Kasumi-1 (cell line): ENCODE measurements at places on chromosomes 12 and 14.

GRCh38 chr14:26078561-26078960 lies 519.3 kb downstream of the NOVA1 start:
- DNase-seq = no peak

DNA sequence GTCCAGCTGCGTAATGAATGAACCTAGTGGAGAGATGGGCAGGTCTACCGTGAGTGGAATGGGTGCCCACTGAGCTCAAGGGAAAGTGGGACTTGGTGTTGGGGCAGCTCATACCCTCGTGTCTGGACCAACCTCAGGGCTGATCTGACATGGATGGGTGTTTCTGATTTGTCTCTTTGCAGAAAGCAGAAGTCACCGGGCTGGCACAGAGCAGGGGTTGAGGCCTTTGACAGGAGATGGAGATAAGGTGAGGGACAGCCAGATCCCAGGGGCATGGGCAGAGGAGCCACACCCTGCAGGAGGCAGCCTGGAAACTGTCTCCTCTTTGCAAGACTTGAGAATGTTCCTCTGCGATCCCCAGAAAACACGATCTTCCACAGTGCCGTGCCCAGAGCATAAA lies 20.9 kb upstream of the PPP1CC start:
- no peak for DNase-seq

- no peak for DNase-seq
These were observed 444.8 kb downstream of the RGS6 start for GRCh38 chr14:72377016-72377415.

GRCh38 chr14:63854330-63854729 lies 1.5 kb downstream of the SYNE2 start:
- no peak for DNase-seq

DNA sequence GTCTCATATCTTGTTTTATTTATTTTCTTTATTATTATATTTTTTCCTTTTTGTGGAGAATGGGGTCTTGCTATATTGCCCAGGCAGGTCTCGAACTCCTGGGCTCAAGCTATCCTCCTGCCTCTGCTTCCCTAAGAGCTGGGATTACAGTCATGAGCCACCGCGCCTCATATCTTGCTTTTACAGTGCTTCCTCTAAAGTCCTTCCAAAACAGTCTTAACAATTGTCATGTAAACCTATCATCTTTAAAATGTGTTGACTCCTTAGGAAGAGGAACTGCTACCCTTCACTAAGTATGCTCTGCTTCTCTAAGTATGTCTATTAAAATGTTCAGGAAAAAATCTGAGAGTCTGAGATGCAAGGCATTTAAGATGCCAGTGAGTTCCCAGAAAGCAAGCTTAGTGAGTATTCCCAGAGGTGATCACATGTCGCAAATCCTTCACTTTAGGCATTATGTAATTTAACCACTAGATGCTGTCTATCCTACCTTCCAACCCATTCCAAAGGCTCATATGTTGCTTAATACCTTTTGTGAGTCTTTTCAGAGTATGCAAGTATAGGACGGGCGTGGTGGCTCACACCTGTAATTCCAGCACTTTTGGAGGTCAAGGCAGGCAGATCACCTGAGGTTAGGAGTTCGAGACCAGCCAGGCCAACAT lies 19.7 kb upstream of the FOXJ2 start:
- no peak for DNase-seq
